Fibroblast of the aortic adventitia (primary cell): ENCODE measurements at places on chromosomes 13 and 19. TPM values are rescaled to one million over a fixed set of nuclear protein-coding genes. Genes with fewer than 3 reads are reported as not detected.

The C19orf67 gene
- total RNA-seq, result 0.27 TPM in 1 of 2 replicates, not detected in the other

The CEACAM3 gene
- not detected in 2 replicates for total RNA-seq

The KCNC3 gene
- total RNA-seq, result not detected in 2 replicates

The SH2D3A gene
- not detected in 2 replicates for total RNA-seq

The PRKCSH gene
- total RNA-seq, result 113 and 115 TPM in 2 replicates

The KIR2DL1 gene
- not detected in 2 replicates for total RNA-seq

The JSRP1 gene
- total RNA-seq, result 0.27 and 0.74 TPM in 2 replicates
